AG04450 (cell line): ENCODE measurements at places on chromosomes 12 and 14. TPM values are rescaled to one million over a fixed set of nuclear protein-coding genes. Genes with fewer than 3 reads are reported as not detected.

- no peak for DNase-seq
Observed at GRCh38 chr12:76649099-76649498, 89.5 kb upstream of the OSBPL8 start.

The SDR9C7 gene
- polyA plus RNA-seq, result not detected in 2 replicates

- no peak for DNase-seq
Observed at GRCh38 chr12:56257491-56258067, 605 bp downstream of the ANKRD52 start.

The GPR65 gene
- polyA plus RNA-seq, result 0.04 TPM in 2 replicates

The PIWIL1 gene
- not detected in 2 replicates for polyA plus RNA-seq

DNA sequence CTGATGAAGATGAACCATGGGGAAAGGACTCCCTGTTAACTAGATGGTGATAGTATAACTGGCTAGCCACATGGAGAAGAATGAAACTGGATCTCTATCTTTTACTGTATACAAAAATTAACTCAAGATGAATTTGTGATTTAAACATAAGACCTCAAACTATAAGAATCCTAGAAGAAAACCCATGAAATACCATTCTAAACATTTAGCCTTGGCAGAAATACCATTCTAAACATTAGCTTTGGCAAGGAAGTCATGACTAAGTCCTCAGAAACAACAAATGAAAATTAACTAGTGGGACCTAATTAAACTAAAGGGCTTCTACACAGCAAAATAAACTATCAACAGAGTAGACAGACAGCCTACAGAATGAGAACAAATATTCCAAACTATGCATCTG lies 28.4 kb upstream of the NOVA1 start:
- no peak for DNase-seq

GRCh38 chr12:24754690-24755638 lies 193.9 kb downstream of the BCAT1 start:
- DNase-seq, result peak; percentile 43

The CD9 gene
- 152 and 177 TPM in 2 replicates for polyA plus RNA-seq

DNA sequence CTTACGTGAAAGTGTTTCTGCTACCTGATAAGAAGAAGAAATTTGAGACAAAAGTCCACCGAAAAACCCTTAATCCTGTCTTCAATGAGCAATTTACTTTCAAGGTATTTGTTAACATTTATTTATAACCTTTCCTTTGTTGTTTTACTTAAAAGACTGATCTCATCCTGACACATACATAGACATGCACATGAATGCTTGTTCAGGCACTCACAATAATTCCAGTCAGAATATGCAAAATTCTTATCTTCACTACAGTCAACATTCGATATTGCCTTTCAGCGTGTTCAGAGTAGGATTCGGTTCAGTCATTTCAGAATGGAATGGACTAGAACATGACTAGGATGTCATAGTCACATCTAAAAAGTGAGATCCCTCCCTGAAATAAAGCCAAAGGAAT lies 394.6 kb downstream of the PAWR start:
- no peak for DNase-seq
